ENCODE measurements at places on chromosomes 7 and 10.
A peak's percentile ranks its signal among the peaks of the same experiment; 100 is the strongest.

DNA sequence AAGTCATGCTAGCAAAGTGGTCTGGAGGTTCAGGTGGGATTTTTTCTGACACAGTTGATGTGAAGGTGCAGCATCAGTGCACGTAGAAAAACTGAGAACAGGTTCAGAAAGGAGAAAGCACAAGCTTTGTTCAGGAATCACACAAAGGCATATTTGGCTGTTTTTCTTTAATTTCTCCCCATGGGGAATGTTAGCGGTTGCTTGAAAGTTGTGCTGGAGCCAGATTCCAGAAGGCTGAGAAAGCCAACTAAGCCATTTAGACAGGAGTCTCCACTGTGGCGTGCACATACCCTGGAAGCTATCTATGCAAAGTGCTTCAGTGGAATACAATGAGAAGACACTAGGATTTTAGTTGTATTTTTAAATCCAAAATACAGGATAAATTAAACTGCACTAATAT is 201.4 kb downstream of the PCLO start:
- no peak for DNase-seq

GRCh38 chr10:37760817-37761216 is 96.6 kb downstream of the ZNF248 start:
- no peak for DNase-seq

GRCh38 chr7:25087855-25088254 is 37.2 kb downstream of the CYCS start:
- no peak for DNase-seq

- DNase-seq: peak; percentile 82
Measured at GRCh38 chr10:27743877-27744801, 1.5 kb downstream of the MKX start.

DNA sequence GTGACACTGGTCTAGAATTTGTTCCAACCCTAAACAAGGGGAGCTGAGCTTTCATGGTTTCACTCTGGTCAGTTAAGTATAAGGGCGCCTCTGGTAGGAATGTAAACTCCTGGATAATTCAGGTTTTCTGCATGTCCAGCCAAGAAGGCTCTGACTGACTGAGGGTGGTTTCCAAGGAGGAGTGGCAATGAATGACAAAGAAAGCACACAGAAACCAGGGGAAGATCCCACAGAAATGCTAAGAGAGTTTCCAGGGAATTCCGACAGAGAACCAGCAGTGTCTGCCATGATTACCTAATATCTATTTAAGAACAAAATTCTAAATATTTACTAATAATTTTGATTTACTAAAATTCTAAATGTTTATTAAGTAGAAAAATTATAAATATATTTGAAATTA is 27.3 kb upstream of the NRG3 start:
- no peak for DNase-seq

- no peak for DNase-seq
Measured at GRCh38 chr10:60288256-60288655, 101.4 kb downstream of the ANK3 start.

DNA sequence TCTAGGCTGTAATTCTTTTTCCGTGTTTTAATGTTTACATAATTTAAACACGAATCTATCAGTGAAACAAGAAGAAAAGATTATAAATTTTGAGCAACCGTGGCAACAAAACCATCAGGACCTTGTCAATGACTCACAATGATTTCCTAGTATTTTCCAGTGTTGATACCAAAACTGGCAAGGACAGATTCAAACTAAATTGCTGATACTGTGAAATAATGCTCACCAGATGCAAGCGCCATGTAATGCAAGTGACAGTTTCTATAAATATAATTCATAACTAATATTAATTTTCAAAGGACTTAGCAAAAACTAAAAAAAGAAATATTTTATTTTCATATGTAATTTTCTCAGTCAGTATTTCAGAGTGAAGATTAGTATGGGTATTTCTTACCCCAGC is 203.6 kb downstream of the LRRN3 start:
- no peak for DNase-seq

- no peak for DNase-seq
Measured at GRCh38 chr10:87668324-87669074, 8.8 kb downstream of the PAPSS2 start.

DNA sequence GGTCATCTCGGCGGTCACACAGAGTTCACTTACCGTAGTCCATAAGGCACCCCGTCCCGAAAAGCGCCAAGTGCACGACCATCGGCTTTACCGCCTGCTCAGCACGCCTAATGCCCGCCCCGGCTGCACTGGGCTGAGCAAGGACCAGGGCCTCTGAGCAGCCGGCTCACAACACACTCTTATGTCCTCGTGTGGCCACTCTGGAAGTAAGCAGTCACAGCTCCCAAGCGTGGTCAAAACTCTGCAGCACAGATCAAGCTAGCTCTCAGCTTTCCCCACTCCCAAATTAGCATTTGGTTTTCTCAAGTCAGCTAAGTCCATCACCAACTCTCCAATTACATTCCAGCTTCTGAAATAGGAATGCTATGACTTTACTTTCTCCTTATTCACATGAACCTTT is 57.7 kb downstream of the MAD1L1 start:
- DNase-seq: no peak

DNA sequence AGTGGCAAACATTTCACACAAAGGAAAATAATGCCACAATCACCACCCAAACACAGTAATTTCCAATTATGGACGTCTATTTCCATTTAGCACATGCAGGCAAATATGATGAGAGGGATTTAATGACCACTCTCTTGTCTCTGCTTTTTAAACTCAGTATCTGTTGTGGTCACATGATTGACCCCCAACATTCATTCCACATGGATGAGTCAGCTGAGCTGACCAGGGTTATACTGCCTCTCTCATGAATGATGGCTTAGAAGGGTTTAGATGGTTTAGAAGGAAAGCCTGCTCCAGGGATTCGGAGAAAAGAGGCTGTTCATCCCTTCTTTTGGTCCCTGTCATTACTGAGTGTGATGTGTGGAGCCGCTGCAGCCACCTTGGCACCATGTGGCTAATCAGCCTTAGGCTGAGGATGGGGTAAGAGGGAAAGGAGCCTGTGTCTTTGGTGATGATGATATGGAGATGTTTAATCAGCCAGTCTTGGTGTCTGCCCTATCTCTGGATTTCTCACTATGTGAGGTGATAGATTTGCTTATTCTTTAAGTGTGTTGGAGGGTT is 38.2 kb upstream of the JAKMIP3 start:
- no peak for DNase-seq

GRCh38 chr10:29033311-29033940 is 255.4 kb upstream of the LYZL1 start:
- DNase-seq: no peak

GRCh38 chr7:7707806-7708205 is 10.6 kb downstream of the RPA3 start:
- peak; percentile 58 for DNase-seq

DNA sequence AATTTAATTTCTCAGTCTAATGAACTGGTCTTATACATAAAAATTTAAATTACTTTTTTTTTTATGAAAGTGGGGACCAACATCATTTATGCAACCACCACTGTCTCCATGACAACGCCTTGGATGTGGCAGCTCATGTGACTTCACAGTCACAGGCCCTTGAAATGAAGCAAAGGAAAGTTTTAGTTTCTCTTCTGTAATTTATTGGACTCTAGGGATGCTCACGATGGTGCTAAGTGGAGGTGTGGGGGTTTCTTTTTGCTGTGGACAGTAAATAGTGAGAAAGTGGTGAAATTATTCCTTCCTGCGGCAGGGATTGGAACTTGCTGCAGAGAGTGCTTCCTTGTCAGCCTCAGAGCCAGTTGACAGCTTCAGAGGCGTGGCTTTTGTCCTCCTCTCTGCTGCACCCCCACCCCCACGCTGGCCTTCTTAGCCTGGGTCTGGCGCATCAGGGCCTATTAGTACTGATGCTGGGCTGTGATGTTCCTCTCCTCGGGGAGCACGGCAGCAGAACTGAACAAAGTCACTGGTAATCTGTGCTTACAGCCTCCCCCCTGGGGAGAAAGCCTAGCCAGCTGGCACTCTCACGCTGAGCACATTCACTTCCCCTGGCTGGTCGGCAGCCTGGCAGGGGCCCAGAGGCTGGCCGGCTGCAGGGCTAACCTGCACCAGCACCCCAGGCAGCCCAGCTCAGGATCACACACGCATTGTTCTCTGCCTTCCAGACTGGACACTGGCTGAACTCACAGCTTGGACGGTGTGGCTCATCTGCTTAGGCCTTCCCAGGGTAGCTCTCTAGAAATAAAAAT is 517.5 kb upstream of the GALNT17 start:
- peak; percentile 92 for DNase-seq

DNA sequence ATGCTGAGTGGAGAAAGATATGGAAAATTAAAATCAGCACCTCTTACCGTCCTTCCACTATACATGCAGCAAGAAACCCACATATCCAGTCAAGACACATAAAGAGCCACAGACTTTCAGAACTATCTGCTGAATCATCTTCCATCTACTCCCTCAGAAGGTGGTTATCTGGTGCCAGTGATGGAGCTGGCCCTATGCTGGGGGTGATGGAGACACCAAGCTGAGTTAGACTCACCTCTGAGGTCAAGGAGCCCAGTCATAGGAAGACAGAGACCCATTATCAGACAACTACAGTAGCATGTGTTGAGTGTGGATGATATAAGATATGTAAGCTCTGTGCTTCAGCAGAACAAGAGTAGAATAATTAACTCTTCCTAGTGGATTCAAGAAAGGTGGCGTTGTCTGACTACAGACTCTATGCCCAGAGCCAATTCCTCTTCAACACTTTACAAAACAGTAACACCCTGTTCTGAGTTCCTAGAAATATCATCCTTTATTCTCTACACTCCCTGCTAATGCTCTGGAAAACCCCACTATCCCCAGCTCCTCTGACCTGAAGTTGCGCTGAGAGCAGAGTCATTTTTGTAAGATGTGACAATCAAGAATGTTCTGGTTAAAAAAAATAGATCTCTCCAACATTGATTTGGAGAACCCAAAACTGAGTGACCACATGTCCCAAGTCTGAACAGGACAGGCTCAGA is 14.3 kb downstream of the CYP3A5 start:
- no peak for DNase-seq

DNA sequence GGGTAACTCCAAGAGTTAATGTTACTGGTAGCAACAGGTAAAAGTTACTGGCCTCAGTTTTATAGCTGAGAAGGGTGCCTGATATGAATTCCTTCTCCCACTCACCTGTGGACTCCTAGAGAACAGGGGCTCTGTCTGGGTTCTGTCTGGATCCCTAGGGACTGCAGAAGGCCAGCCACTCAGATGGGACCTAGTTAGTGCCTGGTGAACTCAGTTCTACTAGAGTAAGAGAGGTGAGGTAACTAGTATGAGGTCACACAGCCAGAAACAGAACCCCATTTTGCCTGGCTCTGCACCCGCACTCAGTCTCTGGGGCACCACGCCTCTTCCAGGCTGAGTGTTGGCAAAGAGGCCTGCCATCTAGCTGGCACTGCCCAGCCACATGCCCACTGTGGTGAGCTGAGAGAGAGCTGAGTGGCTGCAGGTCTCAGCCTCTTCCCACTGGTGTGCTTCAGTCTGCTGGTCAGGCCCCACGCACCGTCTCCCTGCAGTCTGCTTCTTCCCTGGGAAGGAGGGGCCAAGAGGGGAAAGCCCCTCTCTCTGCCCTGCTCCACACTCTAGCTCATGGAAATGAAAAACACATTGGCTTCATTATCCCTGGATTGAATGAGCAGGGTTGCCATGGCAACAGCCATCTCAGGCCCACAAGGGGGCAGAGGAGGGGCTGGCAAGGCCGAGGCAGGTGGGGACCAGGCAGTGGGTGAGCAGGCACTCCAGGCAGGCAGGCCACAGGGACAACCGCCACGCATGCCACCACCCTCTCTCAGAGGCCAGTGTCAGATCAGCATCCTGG is 110.6 kb downstream of the ZMIZ1 start:
- peak; percentile 96 for DNase-seq

GRCh38 chr10:124763267-124763666 is 19.1 kb upstream of the FAM53B start:
- DNase-seq: no peak

DNA sequence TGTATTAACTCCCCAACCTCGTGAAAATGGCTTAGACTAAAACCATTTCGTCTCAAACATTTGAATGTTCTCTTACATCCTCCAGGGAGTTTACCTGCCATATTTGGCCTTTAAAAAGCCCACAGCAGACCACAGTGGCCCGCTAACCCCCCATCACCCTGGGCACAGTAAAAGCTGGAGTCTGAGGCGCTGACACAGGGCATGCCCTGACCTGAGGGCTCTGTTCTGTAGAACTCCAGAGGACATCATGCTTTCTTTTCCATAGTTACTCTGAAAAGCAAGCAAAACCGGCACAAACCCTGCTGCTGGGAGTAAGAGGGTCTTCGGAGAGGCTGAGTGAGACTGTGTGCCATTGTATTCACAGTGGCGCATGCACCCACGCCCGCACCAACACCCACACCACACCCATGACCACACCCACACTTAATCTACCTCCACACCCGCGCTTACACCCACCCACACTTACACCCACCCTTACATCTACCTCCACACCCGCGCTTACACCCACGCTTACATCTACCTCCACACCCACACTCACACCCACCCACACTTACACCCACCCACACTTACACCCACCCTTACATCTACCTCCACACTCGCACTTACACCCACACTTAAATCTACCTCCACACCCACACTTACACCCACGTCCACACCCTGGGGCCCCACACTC is 32.1 kb downstream of the LRRC27 start:
- peak; percentile 55 for DNase-seq

- no peak for DNase-seq
Measured at GRCh38 chr7:93337052-93337451, 104.9 kb downstream of the VPS50 start.

- no peak for DNase-seq
Measured at GRCh38 chr10:114519306-114519669, 115.0 kb upstream of the AFAP1L2 start.

- no peak for DNase-seq
Measured at GRCh38 chr7:130912082-130912861, 178.3 kb upstream of the KLF14 start.

Data from eye (tissue), 1 donor.